CD4-positive, alpha-beta T cell treated with Interleukin-6 at 100 ng/mL for 8 hours (primary cell): ENCODE measurements at places on chromosomes 1 and 21.
A peak's percentile ranks its signal among the peaks of the same experiment; 100 is the strongest.

GRCh38 chr1:180130651-180131050, 24.0 kb upstream of the QSOX1 start:
- no peak for DNase-seq

- no peak for DNase-seq
Measured at GRCh38 chr21:17334484-17334883, 178.4 kb upstream of the CXADR start.

DNA sequence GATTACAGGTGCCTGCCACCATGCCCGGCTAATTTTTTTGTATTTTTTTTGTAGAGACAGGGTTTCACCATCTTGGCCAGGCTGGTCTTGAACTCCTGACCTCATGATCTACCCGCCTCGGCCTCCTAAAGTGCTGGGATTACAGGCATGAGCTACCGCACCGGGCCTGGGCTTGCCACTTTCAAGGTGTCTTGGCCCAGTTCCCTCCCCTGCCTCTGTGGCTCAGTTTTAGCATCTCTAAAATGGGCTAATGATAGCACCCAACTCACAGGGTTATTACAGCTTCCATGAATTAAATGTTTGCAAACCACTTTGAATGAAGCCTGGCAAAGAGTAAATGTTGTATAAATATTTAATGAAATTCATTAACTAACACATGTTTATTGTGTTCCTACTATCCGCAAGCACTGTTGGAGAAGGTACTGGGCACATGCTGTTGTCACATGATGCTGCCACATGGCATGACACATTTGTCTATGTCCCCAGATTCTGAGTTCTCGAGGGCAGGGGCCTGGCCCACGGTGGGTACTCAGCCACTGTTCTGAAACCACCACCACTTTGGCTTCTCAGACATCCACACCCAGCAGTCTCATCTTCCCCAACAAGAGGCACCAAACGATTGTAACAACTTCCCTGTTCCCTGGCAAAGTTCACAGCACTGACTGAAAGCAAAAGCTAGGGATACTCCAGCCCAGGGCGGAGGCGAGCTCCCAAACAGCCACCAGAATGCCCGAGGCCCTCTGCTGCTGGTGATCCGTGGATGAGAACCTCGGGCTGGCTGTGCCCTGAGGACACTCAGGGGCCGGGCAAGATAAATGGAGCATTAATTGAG, 9.7 kb downstream of the IFFO2 start:
- no peak for DNase-seq

DNA sequence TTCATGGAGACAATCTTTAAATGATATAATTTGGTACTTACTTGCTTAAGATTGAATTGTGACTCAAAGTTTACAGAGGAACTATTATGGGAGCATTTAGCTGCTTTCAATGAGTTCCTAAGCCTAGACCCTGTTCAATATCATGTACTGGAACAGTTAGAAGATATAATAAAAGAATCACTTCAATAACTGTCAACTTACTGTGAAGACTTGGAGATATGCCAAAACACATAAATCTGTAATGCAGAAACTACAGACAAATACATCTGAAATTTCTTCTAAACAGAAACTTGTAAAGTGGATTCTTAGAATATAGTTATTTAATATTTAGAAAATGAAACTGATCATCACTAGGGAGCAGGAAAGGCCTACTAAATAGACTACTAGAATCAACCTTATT, 259.3 kb downstream of the HLX start:
- DNase-seq = no peak

DNA sequence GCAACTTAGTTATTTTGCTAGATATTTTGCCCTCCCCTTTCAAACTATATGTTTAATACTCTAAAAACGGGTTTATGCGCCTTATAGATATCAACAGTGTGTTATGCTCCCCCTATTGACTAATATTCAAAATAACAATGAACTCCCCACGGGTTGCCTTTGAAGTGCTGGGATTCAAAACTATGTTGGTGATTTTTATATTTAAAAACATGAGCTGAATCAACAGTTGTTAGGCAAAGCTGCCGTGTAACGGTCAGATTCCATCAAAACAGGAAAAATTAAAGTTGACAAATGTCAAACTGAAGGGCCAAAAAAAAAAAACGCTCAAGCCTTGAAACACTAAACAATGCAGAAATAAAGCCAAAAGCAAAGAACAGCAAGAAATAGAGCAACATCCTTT, 2.5 kb downstream of the TGFBR3 start:
- peak; percentile 47 for DNase-seq

- no peak for DNase-seq
Measured at GRCh38 chr21:45029948-45030681, 44.3 kb upstream of the ADARB1 start.

DNA sequence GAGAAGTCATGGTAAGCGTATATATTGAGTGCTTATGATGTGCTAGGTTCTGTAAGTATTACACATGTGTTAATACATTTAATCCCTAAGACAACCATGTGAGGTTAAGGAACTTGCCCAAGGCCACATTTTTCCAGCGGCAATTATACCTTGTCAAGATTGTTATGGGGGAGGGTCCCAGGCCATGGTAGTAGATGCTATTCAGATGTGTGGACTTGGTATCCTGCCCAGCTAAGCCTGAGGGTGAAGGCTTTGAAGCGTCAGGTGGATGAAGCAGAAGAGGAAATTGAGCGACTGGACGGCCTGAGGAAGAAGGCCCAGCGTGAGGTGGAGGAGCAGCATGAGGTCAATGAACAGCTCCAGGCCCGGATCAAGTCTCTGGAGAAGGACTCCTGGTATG, 3.6 kb upstream of the TUFT1 start:
- DNase-seq = no peak
